ENCODE measurements at places on chromosomes 3 and 15.
A peak's percentile ranks its signal among the peaks of the same experiment; 100 is the strongest.

DNA sequence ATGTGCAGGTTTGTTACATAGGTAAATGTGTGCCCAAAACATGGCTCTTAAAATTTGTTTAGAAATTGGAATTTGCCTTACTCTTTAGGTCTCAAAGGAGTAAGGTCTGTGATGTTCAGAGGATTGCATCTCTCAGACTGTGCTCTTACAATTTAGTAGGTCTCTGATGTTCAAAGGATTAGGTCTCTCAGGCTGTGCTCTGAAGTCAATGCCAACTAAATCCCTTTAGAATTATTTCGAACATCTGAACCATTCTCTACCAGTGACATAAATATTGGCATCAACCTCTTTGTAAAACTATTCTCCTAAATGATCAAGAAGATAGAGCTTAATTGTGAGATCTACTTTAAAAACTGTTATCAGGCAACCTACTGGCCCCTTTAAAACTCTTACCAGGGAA is at the start of gene OR5K1:
TSS of gene OR5K1 (plus strand) at position 301 of the 400 bp plus-strand sequence. CDS start 6,376 bp downstream, outside the sequence.
- no peak for DNase-seq

DNA sequence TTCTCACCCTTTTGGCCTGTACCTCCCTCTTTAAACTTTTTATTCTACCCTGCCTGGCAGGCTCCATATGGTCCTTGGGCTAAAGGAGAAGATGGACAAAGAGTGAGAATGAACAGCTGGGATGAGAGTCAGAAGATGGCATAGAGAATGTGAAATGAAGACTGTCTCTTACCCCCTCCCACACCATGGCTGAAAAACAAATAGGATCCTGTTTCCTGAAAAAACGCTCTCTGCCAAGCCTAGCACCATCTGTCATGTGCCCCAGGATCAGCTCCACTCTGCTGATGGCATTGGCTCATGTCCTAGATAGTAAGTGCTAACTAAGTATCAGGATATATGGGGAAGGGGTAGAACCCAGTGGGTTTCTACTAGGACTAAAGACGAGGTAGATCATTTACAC is 238.6 kb downstream of the MEX3B start:
- DNase-seq: no peak

- DNase-seq: peak; percentile 94
These were observed 89.4 kb downstream of the LINGO1 start for GRCh38 chr15:77543159-77543882.

- DNase-seq: peak; percentile 91
These were observed 36.3 kb upstream of the TMC3 start for GRCh38 chr15:81410318-81410753.

GRCh38 chr15:81195339-81195864 is 1.3 kb upstream of the IL16 start:
- no peak for DNase-seq

- DNase-seq: no peak
These were observed 114.2 kb downstream of the AGBL1 start for GRCh38 chr15:86193716-86194380.

- no peak for DNase-seq
These were observed 11.7 kb downstream of the LIPH start for GRCh38 chr3:185540695-185541094.

- no peak for DNase-seq
These were observed 98.9 kb upstream of the CLSTN2 start for GRCh38 chr3:139835830-139836683.

GRCh38 chr3:40054568-40055222 is 245.3 kb downstream of the MYRIP start:
- DNase-seq: peak; percentile 75

GRCh38 chr15:64072812-64073211 is 20.8 kb downstream of the CIAO2A start:
- no peak for DNase-seq

GRCh38 chr15:39976291-39977274 is 42.7 kb downstream of the EIF2AK4 start:
- DNase-seq: peak; percentile 87

DNA sequence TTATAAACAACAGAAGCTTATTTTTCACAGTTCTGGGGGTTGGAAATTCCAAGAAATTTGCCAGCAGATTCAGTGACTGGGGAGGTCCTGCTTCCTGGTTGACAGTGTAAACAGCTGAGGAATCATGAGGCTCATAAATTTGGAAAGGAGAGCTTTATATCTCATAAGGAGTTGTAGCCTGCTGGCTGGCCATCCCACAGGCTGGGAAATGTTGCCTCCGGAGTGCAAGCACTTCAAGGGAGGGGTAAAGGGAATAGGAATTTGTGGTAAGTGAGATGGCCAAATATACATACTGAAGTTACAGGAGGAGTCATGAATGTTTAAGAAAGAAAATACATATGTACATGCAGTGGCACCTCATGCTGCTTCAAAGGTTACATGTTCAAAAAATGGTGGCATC is 217.2 kb upstream of the CBLB start:
- DNase-seq: no peak

DNA sequence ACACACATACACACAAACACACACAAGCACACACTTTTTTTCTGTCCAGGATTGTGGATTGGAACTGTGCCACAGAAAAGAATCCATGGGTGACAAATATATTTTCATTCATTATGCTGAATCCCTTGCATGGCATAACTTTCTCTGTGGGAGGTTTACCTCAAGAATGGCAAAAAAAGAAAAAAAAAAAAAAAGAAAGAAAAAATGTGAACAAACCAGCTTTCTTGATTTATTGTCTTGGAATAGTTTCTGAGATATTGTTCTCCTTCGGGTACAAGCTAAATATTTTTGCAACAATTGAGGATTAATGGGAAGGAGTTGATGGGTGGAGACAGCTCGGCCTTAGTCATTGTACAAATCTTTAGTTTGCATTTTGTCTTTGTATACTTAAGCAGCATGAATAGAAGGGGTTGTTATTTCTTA is 153.1 kb downstream of the GMNC start:
- peak; percentile 29 for DNase-seq

DNA sequence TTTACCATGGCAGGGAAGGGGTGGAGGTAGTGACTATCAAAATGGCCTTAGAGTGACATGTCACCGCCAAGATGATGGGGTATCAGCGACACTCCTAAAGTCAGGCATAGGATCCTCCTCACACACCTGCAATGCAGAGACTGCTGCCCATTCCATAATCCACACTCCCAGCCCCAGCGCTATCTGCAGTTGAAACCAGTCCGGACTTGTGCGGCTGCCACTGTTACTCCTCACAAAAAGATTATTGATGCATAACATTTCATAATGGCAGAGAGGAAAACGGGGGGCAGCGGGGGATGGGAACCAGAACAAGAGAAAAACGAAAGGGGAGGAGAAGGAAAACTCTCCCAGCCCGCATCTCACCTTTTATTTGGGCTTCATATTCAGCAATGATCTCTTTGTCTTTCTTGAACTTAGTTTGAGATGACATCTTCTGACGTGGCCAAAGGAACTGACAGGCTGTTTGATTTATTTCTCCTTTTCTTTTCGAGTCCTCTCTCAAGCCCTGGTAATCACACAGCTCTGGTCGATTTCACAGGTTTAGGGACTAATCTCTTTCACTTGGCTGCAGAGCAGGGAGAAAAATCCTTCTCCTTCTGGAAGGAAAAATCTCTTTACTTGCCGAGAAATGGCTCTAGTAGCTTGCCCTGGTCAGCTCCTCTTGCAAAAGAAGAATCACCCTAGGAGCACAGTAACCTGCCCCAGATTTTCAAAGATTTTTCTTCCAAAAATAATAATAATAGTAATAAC is 749 bp downstream of the SRGAP3 start:
- peak; percentile 36 for DNase-seq

- peak; percentile 40 for DNase-seq
These were observed 7.0 kb downstream of the MORF4L1 start for GRCh38 chr15:78879517-78880241.

DNA sequence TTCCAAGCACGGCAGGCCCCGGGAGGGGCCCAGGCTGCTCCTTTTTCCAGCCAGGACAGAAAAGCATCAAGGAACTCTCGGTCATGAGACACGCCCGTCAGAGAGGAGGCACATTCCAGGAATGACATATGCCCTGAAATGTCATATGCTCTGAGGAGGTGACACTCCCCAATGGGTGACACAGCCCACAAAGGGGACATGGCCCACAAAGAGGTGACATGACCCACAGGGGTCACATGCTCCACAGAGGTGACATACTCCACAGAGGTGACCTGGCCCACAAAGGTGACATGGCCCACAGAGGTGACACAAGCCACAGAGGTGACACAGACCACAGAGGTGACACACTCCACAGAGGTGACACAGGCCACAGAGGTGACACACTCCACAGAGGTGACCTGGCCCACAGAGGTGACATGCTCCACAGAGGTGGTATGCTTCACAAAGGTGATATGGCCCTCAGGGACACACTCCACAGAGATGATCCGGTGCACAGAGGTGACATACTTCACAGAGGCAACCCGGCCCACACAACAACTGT is 79.2 kb downstream of the ABHD5 start:
- no peak for DNase-seq

DNA sequence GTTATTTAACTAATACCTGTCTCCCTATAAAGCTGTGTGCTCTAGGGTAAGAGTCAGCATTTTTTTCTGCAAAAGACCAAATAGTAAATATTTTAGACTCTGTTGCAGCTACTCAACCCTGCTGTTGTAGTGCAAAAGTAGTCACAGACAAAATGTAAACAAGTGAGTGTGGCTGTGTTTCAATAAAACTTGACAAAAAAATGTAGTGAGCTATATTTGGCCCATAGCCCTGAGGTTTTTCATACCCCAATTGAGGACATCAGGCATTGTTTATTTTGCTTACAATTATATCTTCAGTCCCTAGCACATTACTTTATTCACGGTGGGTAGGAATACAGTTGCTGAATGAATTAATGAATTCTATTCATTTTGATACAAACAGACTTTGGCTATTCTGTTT is 58.7 kb upstream of the TBC1D5 start:
- DNase-seq: no peak

GRCh38 chr3:96086018-96086417 is 728.4 kb upstream of the EPHA6 start:
- DNase-seq: no peak

DNA sequence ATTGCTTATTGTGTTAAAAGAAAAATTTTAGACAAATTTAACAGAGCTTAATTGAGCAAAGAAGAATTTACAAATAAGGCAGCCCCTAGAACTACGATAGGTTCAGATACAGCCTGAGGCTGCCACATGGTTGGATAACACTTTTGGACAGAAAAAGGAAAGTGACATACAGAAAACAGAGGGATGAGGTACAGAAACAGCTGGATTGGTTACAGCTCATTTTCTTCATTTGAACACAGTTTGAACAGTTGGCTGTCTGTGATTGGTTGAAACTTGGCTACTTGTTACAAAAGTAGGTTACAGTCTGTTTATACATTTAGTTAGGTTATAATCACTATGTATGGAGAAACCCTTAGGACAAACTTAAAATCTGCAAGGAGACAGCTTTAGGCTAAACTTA is 46.0 kb downstream of the STARD9 start:
- no peak for DNase-seq

- DNase-seq: no peak
These were observed 60.8 kb downstream of the MINDY4B start for GRCh38 chr3:150844484-150844883.

DNA sequence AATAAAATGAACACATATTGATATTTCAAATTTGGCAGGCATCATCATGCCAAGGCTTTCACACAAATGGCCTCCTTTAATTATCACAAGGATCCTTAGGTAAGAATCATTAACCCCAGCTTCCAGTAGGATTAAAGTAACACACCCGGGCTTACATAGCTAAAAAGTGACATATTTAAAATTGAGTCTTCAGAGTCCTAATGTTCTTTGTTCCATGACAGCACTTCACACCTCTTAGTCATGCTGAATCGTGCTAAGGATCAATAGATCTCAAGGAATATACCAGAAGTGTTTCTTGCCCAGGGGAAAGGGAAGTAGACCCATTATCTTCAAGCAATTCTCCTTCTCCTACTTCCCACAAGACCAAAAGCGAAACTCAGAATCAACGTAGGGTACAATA is 76.6 kb upstream of the SOX2 start:
- DNase-seq: no peak

GRCh38 chr3:194688946-194689345 is 3.3 kb downstream of the FAM43A start:
- no peak for DNase-seq

GRCh38 chr15:29914511-29914926 is 92.3 kb upstream of the TJP1 start:
- no peak for DNase-seq

- no peak for DNase-seq
These were observed 295.7 kb downstream of the UNC13C start for GRCh38 chr15:54273928-54274327.

DNA sequence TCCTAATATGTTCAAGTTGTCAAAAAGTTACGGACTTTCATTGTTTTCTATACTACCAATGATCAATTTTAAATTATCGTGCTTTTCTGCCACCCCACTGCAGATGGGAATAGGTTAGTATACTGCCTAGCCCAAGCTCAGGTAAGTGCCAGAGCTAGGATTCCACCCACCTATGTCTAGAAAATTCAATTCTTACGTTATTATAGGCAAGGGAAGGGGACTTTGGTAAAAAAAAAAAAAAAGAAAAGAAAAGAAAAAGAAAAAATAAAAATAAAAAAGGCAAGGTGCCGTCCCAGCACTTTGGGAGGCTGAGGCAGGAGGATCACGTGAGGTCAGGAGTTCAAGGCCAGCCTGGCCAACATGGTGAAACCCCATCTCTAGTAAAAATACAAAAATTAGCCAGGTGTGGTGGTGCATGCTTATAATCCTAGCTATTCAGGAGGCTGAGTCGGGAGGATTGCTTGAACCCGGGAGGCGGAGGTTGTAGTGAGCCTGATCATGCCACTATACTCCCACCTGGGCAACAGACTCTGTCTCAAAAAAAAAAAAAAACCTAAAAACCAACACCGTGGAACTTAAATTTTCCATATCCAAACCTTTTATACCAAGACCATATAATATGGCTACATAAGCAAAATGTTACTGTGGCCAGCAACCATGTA is 1.3 kb downstream of the RPL22L1 start:
- peak; percentile 24 for DNase-seq

- DNase-seq: no peak
These were observed 98.6 kb upstream of the ARHGEF26 start for GRCh38 chr3:154022606-154023005.

DNA sequence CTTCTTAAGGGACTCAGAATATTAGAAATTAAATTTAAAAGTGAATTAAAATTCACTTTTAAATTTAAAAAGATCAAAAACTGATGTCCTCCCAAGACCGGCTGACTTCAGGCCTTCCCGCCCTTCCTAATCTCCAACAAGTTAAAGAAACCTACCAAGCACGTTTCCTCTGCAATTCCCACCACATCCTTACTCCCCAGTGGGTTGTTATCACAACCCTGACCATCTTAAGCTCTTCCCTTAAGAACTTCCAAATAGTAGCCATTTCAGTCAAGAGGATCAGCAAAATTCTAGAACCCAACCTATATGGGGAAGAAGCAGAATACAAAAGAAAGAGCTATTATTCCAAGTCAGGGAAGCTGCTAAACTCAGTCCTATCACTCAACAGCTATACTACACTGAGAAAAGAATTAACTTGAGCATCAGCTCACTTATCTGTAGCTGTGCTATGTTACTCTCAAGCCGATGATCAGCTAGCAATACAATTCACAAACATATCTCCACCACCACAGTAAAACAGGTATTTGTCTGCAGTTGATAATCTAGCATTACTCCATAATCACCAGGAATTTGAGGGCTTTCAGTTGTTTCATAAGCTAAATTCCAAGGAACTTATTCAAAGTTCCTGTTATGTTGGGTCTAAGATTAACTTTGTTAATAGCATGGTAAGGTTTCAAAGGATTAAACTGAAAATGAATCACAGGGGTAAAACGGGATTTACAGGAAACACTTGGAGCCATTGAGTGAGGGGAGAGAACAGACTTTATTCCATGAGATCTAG is 14.3 kb downstream of the ABCC5 start:
- DNase-seq: peak; percentile 75

GRCh38 chr3:183435661-183436060 is 7.2 kb upstream of the MCF2L2 start:
- DNase-seq: no peak

- peak; percentile 89 for DNase-seq
These were observed 2.9 kb downstream of the TIMP4 start for GRCh38 chr3:12155828-12156227.
